ENCODE measurements at places on chromosomes 6 and 20.

DNA sequence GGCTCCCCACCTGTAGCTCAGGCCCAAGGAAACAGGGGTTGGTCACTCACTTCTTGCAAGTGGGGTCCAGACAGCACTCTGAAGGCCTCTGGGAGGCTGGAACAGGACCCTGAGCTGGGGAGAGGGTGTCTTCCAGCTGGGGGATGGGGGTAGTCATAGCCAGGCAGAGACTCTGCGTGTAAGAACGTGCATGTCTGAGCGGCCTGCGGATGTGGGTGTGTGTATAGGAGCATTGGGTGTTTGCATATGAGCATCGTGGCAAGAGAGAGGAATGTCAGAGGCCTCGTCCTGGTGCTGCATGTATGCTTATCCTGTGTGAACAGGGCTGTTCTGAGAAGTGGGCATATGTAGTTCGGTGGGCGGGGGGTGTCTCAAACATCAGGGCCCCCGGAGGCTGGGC, 12.1 kb downstream of the BPIFB3 start:
- DNase-seq = no peak

DNA sequence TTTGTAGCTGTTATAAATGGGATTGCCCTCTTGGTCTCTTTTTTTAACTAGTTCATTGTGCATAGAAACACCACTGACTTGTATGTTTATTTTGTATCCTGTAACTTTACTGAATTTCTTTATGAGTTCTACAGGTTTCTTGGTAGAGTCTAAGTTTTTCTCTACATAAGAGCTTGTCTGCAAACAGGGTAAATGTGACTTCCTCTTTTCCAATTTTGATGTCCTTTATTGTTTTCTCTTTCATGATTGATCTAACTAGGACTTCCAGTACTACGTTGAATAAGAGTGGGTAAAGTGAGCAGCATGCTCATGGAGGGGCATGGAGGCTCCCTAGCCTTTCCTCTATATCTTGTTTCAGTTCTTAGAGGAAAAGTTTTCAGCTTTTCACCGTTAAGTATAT, 3.0 kb upstream of the WFDC10A start:
- no peak for DNase-seq

DNA sequence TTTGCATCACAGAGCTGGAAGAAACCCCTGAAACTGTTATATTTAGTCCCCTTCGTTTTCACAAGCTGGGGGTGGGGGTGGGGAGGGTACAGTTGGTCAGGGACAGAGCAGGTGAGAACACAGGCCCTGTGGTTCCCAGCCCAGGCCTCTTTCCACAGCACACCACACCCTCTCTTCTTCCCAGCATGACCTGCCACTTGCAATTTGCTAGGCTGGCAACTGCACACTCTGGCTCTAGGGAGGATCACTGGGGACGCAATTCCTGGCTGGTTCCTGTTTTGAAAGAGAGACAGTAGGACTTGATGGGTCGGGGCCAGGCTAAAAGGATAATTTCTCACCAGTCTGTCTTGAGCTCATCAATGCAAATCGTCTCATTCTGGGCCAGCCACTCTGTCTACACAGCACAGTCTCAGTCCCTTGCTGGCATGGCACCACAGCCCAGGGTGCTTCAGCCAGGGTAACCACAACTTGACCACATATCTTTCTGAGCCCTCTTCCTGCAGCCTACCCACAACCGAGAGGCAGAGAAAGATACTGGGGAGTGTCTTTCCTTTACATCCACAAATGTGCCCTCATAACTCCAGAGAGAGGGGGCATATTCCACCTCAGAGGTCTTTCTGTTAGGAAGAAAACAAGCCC, 41.7 kb upstream of the EMILIN3 start:
- DNase-seq = no peak

DNA sequence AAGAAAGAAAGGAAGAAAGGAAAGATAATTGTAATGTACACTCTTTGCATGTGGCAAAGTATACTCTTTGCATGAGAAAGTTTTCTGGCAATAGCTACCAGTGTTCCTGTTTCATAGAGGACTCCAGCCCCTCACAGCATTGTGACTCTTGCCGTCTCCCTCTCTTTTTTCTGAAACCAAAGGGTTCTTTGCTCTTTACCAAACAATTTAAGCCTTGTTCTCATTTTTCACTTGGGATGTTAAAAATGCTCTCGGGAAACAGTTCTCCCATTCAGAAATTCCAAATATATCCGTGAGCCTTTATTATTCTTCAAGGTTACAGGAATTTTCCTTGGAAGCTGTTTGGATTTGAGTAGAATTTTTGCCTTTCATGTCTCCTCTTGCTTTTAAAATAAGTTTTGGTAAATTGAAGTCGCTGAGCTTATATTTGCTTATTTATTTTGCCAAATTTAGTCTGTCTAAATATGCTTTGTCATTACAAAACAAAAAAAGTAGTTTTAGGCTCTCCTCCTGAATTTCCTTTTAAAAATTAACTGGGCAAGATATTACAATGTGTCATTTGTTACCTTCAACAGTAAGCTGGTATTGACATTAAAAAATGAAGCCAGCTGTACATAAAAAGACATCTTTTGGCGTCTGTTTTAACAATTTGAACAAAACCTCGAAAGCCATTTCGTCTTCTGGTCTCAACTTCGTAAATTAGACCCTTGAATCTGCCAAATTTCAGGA, 103.8 kb upstream of the ARMC2 start:
- DNase-seq = no peak

DNA sequence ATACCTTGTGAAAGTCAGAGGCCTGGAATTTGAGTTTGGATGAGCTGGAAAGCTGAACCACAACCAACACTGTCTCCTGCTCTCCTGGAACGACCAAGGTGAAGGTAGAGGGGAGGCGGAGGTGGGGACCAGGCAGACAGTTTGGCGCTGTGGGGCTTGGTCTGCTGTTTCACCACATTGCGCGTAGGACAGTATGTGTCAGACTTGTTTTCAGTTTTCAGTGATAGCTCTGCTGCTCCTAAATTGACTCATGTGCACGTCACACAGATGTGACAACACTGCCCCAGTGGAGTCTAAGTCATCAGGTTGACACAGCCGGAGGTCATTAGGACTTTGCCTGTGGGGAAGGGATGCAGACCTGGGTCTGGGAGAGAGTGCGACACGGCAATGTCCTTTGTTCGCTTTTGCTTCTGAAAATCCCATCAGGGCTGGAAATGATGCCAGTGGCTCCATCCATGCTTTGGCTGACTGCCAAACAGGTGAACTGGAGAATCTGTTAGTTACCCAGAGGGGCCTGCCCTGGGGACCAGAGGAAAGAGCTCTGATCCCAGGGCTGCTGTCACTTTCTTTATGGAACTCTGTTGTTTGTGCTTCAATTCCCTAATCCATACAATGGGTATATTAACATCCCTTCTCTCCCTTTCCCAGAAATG, 255.5 kb downstream of the CDC5L start:
- DNase-seq = peak; percentile 47

DNA sequence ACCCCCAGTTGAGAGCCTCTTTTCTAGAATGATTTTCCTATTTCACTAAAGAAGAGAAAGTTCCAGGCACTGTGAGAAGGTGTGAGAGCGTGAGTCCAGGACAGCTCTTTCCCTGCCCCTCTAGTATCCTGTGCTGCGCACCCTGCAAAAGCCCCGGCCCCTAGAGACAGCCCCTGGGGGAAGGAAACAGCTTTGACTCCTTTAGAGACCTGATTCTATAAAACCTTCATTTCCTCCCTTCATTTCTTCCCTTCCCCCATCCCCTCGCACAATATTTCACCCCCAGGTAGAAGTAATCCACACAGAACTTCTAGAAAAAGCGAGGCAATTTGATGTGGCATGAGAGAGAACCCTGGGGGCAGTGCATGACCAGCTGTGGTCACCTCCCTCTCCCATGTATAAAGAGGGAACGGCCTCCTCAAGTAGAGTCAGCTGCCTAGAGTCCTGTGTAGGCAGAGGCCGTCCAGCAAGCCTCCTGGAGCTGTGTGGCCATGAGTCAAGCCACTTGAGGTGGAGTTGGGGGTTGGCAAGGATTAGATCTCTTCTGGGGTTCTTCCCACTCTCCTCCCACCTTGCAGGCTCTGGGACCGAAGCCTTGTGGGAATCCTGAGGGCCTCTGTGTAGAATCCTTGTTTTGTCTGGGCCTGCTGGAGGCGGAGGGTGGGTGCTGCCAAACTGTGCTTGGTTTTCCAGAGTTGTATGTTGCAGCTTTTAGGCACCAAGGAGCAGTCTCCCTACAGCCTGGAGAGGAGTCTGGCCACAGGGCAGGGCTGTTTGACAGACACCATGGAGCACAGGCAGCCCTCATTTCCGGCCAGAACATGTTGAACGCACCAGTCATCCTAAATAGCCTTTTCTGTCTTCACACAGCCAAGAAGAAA, 41.7 kb downstream of the CHMP4B start:
- DNase-seq = no peak

DNA sequence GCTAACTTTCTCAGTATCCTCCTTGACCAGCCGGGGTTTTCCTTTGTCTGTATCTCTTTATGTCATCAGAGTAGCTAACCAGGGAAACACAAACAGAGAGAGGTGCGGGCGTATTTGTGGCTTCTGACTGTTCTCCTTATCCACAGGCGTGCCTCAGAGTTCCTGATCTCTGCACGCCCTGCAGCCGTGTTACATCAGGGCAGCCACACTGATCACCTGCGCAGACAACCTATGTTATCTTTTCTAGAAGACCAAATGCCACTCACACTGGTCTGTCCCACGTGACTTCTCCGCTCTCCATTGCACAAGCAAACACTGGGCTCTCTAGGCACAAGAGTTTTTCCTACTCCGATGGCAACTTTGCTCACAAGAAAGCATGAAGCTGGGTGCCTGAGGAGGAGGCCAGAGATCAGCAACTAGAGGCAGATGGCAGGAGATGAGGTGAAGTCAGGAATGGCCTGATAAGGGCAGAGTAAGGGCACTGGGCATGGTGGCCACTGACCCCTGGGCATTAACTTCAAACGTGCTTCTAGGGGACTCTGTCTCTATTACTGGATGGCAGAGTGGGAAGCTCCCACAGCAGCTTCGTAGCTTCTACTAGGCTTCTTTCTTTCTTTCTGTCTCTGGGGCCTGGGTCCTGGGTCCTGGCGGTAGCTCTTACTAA, 4.5 kb downstream of the PDE10A start:
- no peak for DNase-seq

GRCh38 chr6:168355716-168356522, 36.3 kb upstream of the DACT2 start:
- DNase-seq = no peak

GRCh38 chr6:167660424-167660823, 166.3 kb upstream of the AFDN start:
- no peak for DNase-seq

GRCh38 chr20:36101192-36101591, 53.3 kb upstream of the EPB41L1 start:
- DNase-seq = no peak

DNA sequence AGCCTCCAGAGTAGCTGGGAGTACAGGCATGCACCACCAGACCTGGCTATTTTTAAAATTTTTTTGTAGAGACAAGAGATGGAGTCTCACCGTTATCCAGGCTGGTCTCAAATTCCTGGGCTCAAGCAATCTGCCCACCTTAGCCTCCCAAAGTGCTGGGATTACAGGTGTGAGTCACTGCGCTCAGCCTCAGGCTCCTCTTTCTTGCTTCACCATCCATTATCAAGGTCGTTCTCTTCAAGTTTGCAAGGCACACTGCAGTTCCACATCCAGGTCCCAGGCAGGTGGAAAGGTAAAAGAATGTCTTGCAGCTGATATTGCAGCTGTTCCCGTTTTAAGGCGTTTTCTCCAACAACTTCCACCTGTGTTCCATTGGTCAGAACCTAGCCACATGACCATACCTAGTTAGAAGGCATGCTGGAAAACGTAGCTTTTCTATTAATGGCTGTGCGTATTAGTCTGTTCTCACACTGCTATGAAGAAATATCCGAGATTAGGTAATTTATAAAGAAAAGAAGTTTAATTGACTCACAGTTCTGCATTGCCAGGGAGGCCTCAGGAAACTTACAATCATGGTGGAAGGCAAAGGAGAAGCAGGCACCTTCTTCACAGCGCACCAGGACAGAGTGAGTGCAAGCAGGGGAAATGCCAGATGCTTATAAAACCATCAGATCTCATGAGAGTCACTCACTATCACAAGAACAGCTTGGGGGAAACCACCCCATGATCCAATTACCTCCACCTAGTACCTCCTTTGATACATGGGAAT, 51.7 kb downstream of the PCNA start:
- no peak for DNase-seq

All from stimulated activated CD4-positive, alpha-beta T cell treated with anti-CD3 and anti-CD28 coated beads, Interleukin-12 subunit alpha, Interleukin-12 subunit beta, amount 100 ng/mL, for 24 hours (primary cell).